ENCODE measurements at places on chromosomes 2 and 18.

DNA sequence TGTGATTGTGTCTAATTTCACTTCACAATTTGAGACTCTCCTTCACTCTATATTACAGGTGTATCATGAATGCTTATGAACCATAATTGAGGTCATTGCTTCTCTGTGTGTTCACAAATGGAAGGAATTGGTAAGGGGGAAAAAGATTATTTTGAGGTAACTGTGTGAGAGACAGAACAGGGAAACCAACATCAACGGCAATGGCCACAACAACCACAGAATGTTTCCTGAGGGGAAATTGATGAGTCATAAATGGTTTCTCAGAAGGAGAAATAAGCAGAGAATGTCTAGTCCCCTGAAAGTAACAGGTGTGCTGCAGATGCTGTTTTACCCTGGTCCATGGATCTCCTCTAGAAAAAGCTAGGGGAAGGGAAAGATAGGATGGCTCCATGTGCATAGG, 361.2 kb upstream of the GALNT5 start:
- no peak for DNase-seq

DNA sequence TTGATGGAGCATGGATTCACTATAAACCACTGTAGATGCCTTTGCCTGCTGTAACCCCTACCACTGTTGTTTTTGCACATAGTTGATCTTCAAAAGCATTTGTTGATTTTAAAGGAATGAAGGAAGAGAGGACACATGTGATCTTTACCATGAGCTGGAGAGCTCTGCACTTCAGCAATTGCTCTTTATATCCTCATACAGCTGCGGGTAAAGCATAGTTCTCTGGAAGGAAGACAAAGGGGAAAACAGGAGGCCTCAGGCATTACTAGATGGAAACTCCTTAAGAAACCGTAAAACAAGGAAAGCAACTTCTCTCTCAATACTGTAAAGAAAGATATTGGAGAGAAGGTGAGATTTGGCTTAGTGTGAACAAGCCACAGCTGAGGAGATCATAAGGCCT, 60.6 kb downstream of the SCG2 start:
- no peak for DNase-seq

GRCh38 chr2:197803033-197803444, 1.4 kb upstream of the PLCL1 start:
- peak; percentile 64 for DNase-seq

DNA sequence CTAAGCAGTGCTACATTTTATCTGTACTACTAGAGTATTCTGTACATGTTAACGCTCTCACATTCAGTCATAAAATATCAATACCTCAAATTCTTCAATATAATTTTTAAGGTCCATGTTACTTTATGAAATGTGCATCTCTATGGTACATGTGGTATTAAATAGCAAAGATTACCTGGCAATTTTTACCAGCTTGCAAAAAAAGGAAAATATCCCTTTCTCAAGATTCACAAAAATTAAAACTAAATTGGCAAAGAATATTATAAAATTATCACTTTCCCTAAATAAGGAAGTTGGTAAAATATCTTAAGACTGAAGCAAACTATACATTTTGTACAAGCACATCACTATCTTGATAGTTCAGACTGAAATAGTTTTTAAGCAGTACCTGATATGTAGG, 115.0 kb upstream of the RNU4ATAC start:
- DNase-seq = no peak
